ENCODE measurements at places on chromosomes 6 and 20.

- DNase-seq = no peak
Measured at GRCh38 chr6:153553627-153554026, 422.5 kb upstream of the RGS17 start.

DNA sequence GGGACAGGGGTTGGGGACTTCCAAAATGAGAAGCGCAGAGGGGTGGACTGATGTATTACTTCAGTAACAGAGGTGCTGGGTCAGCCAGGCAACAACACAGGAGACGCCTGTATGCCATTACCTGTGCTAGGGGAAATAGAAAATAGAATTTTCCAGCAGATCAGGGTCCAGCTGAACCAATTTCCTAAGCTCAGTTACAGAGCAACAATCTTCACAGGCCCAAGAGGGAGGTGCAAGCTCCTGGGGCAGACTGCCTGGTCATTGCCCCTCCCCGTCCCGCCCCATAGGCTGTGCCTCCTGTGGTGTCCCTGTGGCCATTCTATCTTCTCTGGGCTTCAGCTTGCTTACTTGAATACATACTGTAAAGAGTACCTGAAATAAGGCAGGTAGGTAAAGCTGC, 3.7 kb downstream of the KCNK5 start:
- DNase-seq = no peak

- no peak for DNase-seq
Measured at GRCh38 chr20:36871640-36872570, 4.0 kb upstream of the TLDC2 start.

DNA sequence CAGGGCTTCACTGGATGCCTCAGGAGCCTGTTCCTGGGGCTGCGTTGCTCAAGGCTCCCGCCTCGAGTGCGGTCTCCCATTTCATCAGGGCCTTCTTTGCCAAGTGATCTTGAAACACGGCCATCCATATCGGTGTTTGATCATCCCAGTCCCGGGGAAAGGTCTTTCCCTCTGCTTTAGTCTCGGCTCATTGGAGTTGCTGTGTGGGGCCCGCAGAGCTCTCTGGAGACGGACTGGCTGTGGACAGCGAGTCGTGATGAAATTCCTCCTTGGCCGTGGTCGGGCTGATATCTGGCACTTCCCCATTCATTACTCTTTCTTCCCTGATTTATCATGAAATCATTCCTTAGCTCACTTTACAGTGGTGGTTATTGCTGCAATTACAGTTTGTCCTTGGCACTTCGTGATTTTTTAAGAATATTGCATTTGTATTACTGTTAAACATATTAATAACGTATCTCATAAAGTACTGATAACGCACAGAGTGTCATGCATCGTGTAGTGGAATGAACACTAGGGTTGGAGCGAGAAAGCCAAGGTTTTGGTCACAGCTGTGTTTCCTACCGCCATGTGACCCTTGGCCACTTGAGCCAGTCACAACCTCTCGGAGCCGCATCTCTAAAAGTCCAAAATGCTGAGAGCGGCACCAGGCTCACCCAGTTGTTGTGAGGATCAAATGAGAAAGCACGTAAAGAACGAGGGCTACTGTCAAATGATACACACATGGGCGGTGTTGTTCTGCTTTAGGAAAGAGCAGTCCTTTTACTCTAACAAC, 71.8 kb downstream of the MTHFD1L start:
- no peak for DNase-seq

DNA sequence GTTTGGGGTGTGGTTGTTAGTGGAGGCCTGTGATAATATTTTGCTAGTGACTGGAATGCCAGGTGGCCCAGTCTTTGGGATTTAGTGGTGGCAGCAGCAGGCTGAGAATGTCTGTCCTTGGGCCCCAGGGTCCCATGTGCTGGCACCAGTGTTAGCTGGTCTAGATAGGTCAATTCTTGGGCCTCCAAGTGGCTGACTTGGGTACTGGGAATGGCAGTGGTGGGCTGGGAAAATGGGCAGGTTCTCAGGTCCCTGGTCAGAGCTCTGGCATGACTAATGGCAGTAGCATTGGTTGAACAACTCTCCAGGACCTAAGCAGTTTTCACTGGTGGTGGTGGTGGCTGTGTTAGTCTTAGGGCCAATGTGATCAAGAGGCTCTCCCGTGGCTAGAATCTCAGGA, 50.3 kb downstream of the OLIG3 start:
- DNase-seq = no peak

DNA sequence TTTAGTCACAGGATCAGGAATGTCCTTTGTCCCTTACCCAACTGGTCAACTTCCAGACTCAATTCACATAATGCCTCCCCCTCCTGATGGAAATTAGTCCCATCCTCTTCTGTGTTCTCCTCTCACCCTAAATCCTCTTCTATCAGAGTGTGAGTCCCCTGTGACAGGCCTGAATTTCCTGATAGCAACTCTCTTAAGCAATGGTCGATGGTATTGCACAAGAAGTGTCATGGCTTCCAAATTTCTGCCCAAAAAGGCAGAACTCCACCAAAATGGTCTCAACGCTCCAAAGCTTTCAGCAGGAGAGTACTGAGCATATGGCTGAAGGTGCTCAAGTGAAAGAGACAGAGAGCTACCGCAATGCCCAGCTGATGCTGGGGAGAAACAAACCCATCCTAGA, 2.4 kb downstream of the PREP start:
- no peak for DNase-seq

GRCh38 chr6:322259-322930, 30.1 kb downstream of the DUSP22 start:
- no peak for DNase-seq

DNA sequence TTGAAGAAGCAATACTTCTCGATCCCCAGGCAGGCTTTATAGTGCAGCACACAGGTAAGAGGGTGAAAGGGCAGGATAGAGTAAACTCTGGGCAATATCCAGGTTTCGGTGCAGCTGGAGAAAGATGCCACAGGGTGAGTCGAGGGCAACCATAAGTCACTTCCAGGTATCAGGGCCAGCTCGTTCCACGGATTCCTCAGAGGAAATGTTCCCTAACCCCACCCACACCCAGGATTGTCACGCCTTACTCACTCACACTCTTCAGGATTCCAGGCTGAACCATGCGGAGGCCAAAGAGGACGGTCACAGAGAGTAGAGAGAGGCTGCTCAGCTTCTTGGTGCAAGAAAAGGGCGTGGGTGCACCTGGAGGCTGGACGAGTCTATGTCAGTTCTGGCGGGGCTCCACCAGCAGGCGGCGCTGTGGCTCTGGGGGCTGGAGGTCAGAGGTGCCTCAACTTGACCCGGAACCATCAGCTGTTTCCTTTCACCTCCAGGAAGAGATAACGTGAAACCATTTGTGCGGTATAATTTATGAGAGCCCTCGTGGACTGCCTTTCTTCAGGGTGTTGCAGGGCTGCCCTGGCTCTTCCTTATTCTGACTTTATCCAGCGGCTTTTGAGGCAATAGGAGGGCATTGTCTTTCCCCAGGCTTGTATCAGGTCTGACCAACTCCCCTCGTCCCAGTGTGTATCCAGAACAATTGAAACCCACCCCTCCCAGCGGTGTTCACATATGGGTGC, 14.5 kb upstream of the WFDC12 start:
- DNase-seq = peak; percentile 74

DNA sequence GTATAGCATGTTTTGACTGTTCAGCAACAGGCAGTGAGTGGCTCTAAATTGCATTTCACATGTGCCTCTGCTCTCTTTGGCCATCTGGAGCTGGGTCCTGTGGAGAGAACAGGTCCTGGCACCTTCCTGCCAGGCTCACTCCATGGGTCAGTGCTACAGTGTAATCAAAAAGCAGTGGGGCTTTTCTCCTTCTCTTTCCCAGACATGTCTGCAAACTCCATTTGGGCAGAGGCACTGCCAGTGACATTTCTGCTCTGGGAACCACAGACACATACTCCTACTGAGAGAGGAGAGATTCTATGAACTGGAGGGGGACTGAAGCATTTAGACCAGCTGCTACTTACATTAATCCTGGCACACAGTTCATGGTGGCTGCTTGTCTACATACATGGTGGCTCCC, 68.3 kb upstream of the TRAF3IP2 start:
- DNase-seq = no peak

GRCh38 chr20:53828682-53829254, 235.1 kb upstream of the ZNF217 start:
- DNase-seq = no peak

- DNase-seq = no peak
Measured at GRCh38 chr6:1892716-1893115, 283.0 kb downstream of the FOXC1 start.

DNA sequence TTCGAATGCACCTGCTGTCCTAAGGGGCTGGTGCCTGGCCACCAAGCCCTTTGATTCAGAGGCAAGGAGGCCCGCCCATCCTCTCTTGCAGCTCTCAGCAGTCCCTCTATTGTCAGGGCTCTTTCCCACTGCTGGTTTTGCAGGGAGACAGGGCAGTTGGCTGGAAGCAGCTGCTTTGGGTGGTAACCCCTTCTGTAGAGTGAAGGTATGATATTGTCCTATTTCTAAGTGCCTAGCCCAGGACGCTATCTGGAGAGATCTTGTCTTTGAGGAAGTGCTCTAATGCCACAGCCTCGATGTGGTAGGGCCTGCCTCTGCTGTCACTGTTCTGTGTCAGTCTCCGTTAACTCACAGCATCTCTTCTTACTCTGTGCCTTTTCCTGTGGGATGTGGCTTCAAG, 5.6 kb downstream of the PLCG1 start:
- no peak for DNase-seq

DNA sequence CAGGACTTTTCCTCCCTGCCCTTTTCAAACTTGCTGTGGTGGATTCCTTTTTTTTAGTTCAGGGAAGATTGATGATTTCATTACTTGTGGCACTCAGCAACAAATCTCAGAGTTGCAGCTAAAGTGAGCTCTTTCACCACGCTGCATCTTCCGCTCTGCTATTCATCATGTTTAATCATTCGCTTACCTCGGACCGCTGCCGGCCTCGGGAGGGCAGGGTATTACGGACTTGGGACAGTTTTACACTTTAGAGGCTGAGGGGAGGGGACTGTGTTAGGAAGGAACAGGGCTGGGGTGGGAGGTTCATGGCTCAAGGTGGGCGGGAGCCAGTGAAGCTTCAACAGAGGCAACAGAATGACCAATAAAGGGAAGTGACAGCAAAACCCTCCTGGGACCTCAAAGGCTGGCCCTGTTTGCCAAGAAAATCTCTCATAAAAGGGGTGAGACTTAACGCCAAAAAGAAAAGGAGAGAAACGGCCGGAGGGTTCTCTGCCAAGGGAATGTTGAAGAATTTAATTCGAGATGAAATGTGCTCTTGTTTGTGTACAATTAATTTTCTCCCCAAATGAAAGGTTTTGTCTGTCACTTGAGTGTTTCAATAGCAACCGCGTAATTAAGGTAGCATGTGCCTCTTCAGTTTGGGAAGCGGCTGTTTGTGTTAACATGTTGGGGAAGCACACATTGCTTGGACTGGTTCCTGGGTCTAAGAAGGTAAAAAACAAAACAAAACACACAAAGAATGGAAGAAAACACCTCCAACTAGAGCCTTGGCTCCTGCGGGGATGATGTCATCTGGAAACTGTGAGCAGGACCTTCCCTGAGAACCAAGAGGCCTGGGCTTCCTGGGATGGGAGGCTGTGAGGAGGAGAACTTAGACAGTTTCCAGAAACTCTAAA, 72.5 kb upstream of the SULF2 start:
- no peak for DNase-seq

- DNase-seq = no peak
Measured at GRCh38 chr6:116438590-116439448, 22.4 kb upstream of the CALHM6 start.

DNA sequence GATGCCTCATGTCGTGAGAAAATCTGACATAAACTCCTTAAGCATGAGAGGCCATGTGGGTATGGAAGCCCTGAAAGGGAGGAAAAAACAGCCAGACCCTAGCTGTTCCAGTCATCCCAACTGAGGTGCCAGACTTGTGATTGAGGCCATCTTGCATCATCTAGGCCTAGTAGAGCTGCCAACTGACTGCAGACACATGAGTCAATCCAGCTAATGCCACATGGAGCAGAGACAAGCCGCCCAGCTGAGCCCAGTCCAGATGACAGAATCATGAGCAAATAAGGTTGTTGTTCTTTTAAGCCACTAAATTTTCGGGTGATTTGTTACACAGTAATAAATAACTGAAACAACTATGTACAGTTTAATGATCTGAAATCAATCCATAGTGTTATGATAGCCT, 680.9 kb downstream of the MAFB start:
- no peak for DNase-seq

DNA sequence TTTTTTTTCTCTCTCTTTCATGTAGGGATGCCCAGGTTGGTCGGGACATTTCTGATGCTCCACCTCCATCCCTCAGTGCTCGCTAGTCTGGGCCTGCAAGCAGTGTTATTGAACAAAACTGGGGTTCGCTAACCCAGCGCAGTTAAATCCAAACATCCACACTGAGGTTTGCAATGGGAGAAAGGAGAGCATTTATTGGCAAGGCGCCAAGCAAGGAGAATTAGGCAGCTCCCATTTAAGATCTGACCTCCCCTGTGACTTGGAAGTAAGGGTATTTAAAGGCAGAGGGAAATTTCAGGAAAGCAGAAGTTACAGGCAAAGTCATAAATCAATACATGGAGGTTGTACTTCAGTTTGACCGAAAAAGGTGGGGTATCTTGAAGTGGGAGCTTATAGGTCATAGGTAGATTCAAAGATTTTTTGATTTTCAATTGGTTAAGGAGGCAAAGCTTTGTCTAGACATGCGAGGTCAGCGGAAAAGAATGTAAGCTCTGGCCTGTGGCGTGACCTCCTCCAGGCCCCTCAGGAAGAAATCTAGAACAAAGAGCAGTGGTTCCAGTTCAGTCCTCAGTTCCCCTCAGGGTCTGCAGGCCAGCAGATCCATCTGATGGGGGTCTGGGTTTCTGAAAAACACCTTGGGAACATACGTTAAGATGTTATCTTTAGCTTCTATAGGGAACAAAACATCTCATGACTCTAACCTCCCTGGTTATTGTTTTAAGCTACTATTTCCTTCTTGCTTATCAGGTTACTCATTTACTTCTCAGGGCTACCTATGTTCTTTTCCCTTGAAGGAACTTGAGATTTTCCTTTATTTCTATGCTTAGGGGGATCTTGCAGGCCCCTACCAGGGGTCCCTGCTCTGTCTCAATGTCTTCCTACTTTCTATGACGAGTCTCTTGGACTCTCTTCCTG, 66.0 kb upstream of the KIF16B start:
- DNase-seq = no peak
